A549 treated with CORT108297 at 1 μM for 4 hours (cell line): ENCODE measurements at places on chromosomes 13 and 19. TPM values are rescaled to one million over a fixed set of nuclear protein-coding genes. Genes with fewer than 3 reads are reported as not detected.

LRCH1 gene
- total RNA-seq: 6.8 to 8.2 TPM (median 8.0 TPM) in 5 replicates

SLC25A41 gene
- 0.09 to 0.17 TPM (median 0.15 TPM) in 4 of 5 replicates, not detected in the other for total RNA-seq

OR2Z1 gene
- total RNA-seq: not detected in 5 replicates

IGFL3 gene
- 0.20 to 0.45 TPM (median 0.31 TPM) in 5 replicates for total RNA-seq

COL5A3 gene
- 3.7 to 5.8 TPM (median 3.7 TPM) in 5 replicates for total RNA-seq

ADGRE3 gene
- total RNA-seq: not detected in 5 replicates

PROZ gene
- not detected in 5 replicates for total RNA-seq

SIGLEC12 gene
- not detected in 5 replicates for total RNA-seq

TUBA3C gene
- not detected in 5 replicates for total RNA-seq

PDX1 gene
- 0.04 to 0.09 TPM (median 0.06 TPM) in 4 of 5 replicates, not detected in the other for total RNA-seq

FPR1 gene
- total RNA-seq: 0.07 to 0.31 TPM (median 0.08 TPM) in 4 of 5 replicates, not detected in the other

ZNF492 gene
- total RNA-seq: not detected in 5 replicates

DAND5 gene
- 0.03 to 0.08 TPM (median 0.06 TPM) in 5 replicates for total RNA-seq

SELENOV gene
- not detected in 5 replicates for total RNA-seq

CHST8 gene
- 0.06 to 0.24 TPM (median 0.24 TPM) in 4 of 5 replicates, not detected in the other for total RNA-seq

RASAL3 gene
- not detected in 5 replicates for total RNA-seq

STAP2 gene
- total RNA-seq: 0.17 TPM in 1 of 5 replicates, not detected in the others

ZNF835 gene
- not detected in 5 replicates for total RNA-seq

C19orf73 gene
- 1.1 to 2.3 TPM (median 1.9 TPM) in 5 replicates for total RNA-seq

LIM2 gene
- total RNA-seq: not detected in 5 replicates

JAK3 gene
- total RNA-seq: 0.22 to 0.43 TPM (median 0.30 TPM) in 5 replicates

HIPK4 gene
- 0.17 to 0.29 TPM (median 0.27 TPM) in 5 replicates for total RNA-seq

ZNF99 gene
- total RNA-seq: not detected in 5 replicates

TMEM145 gene
- 2.1 to 4.1 TPM (median 2.8 TPM) in 5 replicates for total RNA-seq

ELANE gene
- total RNA-seq: 0.12 TPM in 1 of 5 replicates, not detected in the others

CYP4F22 gene
- 0.06 to 0.09 TPM (median 0.08 TPM) in 5 replicates for total RNA-seq

HIF3A gene
- total RNA-seq: 0.06 TPM in 1 of 5 replicates, not detected in the others

CGB3 gene
- 0.20 to 0.42 TPM in 2 of 5 replicates, not detected in the others for total RNA-seq

MISP3 gene
- total RNA-seq: 1.8 to 5.3 TPM (median 4.0 TPM) in 5 replicates

PRR19 gene
- total RNA-seq: 3.8 to 4.7 TPM (median 4.1 TPM) in 5 replicates

RUVBL2 gene
- total RNA-seq: 223 to 246 TPM (median 237 TPM) in 5 replicates

MEIOSIN gene
- total RNA-seq: 0.06 to 0.08 TPM (median 0.07 TPM) in 4 of 5 replicates, not detected in the other

SUGT1 gene
- total RNA-seq: 43.9 to 48.0 TPM (median 44.6 TPM) in 5 replicates

HSPB6 gene
- 0.12 to 0.29 TPM (median 0.19 TPM) in 5 replicates for total RNA-seq

ZNF154 gene
- total RNA-seq: not detected in 5 replicates
